ENCODE measurements at places on chromosomes 3 and 15.

DNA sequence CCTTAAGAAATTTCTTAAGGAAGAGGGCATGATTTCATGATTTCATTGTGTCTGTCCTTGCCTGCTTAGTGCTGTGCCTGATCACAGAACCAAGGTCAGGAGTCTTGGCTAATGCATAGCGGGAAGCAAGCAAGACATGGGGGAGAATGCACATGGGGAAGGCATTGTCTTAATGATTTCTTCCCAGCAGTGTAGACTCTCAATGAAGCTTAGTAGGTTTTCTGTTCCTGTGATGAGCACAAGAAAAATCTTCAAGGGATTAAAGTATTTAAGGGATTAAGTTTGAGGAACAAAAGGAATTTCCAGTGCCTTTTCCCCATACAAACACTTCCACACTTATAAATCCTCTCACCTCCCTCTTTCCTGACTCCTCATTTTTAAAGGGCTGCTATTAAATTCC lies 46.9 kb upstream of the SEMA6D start:
- no peak for DNase-seq

- DNase-seq: no peak
These were observed 636.2 kb downstream of the NAALADL2 start for GRCh38 chr3:175495331-175495730.

DNA sequence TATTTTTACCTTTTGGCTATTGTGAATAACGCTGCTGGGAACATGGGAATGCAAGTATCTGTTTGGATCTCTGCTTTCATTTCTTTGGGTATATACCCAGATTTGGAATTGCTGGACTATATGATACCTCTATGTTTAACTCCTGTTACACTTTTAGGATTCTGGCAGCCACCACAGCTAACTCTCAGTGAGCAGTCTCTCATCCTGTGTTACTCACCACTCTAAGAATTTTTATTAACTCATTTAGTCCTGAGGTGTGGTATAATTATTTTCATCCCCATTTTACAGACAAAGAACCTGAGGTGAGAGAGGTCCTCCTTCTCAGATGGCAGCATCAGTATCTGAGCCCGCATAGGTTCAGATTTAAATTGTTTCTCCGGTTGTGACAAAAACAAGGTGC lies 1.1 kb downstream of the SPATA12 start:
- no peak for DNase-seq

GRCh38 chr3:64693031-64693430 lies 5.2 kb upstream of the ADAMTS9 start:
- no peak for DNase-seq
